B cell (primary cell): ENCODE measurements at places on chromosomes 6 and 20. TPM values are rescaled to one million over a fixed set of nuclear protein-coding genes. Genes with fewer than 3 reads are reported as not detected.

- peak overlapping the region; percentile 4 for H3K27ac ChIP-seq
- H3K27me3 ChIP-seq: no peaks in the 10 kb centered on the region
- DNase-seq: peak; percentile 62
- no peak overlapping the region for H3K4me3 ChIP-seq
These were observed 2.0 kb downstream of the TRAM2 start for GRCh38 chr6:52574709-52575501.

ALDH5A1 gene
- polyA plus RNA-seq: 5.4 and 5.7 TPM in 2 replicates

CDSN gene
- not detected in 2 replicates for polyA plus RNA-seq

DNA sequence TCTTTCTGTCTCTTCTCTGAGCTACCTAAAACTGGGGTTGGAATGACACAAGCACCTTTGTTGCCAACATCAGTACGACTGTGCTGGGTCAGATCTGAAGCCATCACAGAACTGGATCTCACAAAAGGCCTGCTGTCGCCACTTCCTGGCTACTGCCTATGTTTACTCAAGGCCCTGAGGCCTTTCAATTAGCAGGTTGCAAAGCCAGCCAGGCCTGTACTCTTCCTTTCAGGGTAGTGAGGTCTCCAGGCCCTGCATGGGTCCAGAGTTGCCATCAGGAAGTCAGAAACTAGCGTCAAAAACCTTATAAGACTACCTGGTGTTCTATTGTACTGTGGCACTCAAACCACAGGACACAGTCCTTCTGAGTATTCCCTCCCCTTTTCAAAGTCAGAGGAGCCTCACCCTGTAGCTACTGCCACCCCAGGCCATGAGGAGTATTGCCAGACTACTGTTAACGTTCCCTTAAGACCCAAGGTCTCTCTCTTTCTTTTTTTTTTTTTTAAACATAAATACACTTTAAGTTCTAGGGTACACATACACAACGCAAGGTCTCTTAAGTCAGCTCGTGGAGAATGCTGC lies 937.4 kb upstream of the GJE1 start:
- DNase-seq: no peak
- no peak overlapping the region for H3K4me3 ChIP-seq
- H3K27ac ChIP-seq: no peak overlapping the region
- H3K27me3 ChIP-seq: no peaks in the 10 kb centered on the region
- no peaks in the 10 kb centered on the region for H3K36me3 ChIP-seq
- no peaks in the 10 kb centered on the region for H3K4me1 ChIP-seq

DNA sequence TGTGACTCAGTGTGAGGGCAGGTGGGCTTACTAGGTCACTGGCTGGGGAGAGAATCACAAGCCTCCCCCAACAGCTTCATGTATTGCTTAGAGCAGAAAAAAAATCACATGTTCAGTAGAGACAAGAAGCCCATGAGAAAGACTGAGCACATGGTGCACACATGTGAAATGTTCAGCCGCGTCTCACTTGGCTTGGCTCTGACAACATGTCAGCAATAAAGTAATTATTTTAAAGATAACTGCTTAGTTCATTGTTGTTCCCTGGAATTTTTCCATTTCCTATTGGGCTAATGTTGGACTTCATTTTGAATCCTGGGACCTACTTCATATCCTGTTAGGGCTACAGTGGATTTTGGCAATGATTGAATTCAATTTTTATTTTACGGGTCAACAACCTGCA lies 222.6 kb downstream of the C6orf118 start:
- no peaks in the 10 kb centered on the region for H3K4me1 ChIP-seq
- no peak for DNase-seq
- H3K36me3 ChIP-seq: no peaks in the 10 kb centered on the region
- H3K4me3 ChIP-seq: no peak overlapping the region
- H3K27me3 ChIP-seq: no peaks in the 10 kb centered on the region
- H3K27ac ChIP-seq: no peak overlapping the region

FABP7 gene
- polyA plus RNA-seq: not detected in 2 replicates

ADGB gene
- polyA plus RNA-seq: not detected in 2 replicates

GRCh38 chr6:165184192-165184979 lies 125.0 kb downstream of the C6orf118 start:
- no peak overlapping the region for H3K27ac ChIP-seq
- H3K4me3 ChIP-seq: no peak overlapping the region
- H3K36me3 ChIP-seq: no peaks in the 10 kb centered on the region
- no peak for DNase-seq

DNA sequence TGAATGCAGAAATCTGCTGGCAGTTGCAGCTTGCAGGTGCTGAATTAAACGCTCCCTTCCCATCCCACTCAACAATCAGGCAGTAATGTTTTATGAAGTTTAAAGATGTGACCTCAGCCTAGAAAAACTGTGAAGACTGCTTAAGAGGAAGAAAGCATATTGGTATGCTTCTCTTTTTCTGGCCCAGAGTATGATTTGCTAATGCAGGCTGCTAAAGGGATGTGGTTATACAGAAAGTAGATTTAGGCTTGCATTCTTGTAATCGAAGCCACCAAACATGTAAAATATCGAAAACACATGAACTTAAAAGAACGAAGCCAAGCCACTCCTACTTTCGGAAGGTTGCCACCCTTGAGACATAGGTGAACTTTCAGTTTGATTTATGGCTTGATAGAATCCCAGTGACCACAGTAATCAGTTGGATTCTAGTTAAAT lies 40.7 kb downstream of the MAP3K5 start:
- H3K4me1 ChIP-seq: peaks cover 42% of the 10 kb centered on the region
- peak; percentile 75 for DNase-seq
- no peaks in the 10 kb centered on the region for H3K36me3 ChIP-seq
- H3K27me3 ChIP-seq: no peaks in the 10 kb centered on the region
- peak overlapping the region; percentile 79 for H3K27ac ChIP-seq
- H3K4me3 ChIP-seq: no peak overlapping the region

PTCRA gene
- not detected in 2 replicates for polyA plus RNA-seq

GRCh38 chr6:151544453-151544852 lies 50.6 kb downstream of the CCDC170 start:
- no peaks in the 10 kb centered on the region for H3K4me1 ChIP-seq
- DNase-seq: no peak
- H3K27ac ChIP-seq: no peak overlapping the region
- H3K4me3 ChIP-seq: no peak overlapping the region
- no peaks in the 10 kb centered on the region for H3K36me3 ChIP-seq
- no peaks in the 10 kb centered on the region for H3K27me3 ChIP-seq

EPPIN gene
- not detected in 2 replicates for polyA plus RNA-seq

DDO gene
- not detected in 2 replicates for polyA plus RNA-seq

DNA sequence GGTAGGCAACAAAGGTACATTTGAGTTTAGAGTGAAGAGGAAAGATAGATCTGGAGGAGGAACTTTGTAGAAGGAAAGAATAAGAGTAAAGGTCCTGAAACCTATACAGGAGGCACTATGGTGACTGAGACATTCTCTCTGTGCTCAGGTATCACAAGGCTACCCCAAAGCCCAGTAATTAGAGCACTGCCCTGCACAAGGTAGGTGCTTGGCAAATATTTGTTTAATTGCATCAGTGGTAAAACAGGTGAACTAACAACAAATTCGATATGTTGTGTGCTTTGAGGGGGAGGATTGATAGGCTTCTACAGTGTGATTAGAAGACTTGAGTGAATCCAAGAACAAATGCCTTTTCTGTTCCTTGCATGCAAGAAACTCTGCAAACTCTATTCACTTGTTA lies 6.8 kb upstream of the TSHZ2 start:
- no peaks in the 10 kb centered on the region for H3K4me1 ChIP-seq
- H3K4me3 ChIP-seq: no peak overlapping the region
- peaks cover 4% of the 10 kb centered on the region for H3K27me3 ChIP-seq
- no peaks in the 10 kb centered on the region for H3K36me3 ChIP-seq
- no peak overlapping the region for H3K27ac ChIP-seq

- no peaks in the 10 kb centered on the region for H3K27me3 ChIP-seq
- peaks cover 8% of the 10 kb centered on the region for H3K36me3 ChIP-seq
- no peak for DNase-seq
- no peak overlapping the region for H3K4me3 ChIP-seq
These were observed 29.3 kb downstream of the RPRD1B start for GRCh38 chr20:38062890-38063289.

- H3K36me3 ChIP-seq: no peaks in the 10 kb centered on the region
- no peak overlapping the region for H3K27ac ChIP-seq
- no peak for DNase-seq
These were observed 510.8 kb upstream of the POU3F2 start for GRCh38 chr6:98323605-98324004.

DNA sequence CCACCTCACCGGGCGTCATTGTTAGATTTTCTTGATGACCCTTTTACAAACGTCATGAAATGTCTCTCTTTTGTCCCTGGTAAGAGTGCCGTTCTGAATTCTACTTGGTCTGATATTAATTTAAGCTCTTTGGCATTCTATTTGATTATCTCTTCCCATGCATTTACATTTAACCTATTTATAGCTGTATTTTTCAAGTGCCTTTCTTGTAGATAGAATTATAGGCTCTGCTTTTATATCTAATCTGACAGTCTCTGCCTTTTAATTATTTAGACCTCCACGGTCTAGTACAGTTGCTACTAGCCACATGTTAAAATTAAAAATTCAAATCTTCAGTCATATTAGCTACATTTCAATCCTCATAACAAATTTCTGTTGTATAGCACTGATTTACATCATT lies 12.6 kb downstream of the RAB22A start:
- H3K27ac ChIP-seq: no peak overlapping the region
- H3K36me3 ChIP-seq: no peaks in the 10 kb centered on the region
- no peaks in the 10 kb centered on the region for H3K27me3 ChIP-seq
- no peak for DNase-seq

DNA sequence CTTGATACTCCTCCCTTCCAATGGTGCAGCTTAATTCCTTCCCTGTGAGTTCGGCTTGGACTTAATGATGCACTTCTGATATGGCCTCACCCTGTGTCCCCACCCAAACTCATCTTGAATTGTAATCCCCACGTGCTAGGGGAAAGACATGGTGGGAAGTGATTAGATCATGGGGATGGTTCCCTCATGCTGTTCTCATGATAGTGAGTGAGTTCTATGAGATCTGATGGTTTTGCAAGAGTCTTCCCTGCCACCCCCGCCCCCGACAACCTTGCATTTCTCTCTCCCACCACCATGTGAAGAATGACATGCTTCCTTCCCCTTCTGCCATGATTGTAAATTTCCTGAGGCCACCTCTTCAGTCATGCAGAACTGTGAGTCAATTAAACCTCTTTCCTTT lies 50.3 kb upstream of the HLA-G start:
- no peak for DNase-seq
- no peaks in the 10 kb centered on the region for H3K36me3 ChIP-seq
- H3K4me1 ChIP-seq: no peaks in the 10 kb centered on the region

PGC gene
- polyA plus RNA-seq: not detected in 2 replicates

CST3 gene
- polyA plus RNA-seq: 16.9 and 19.7 TPM in 2 replicates

CD93 gene
- polyA plus RNA-seq: 0.51 and 0.81 TPM in 2 replicates

MAPK13 gene
- 31.5 and 34.8 TPM in 2 replicates for polyA plus RNA-seq

WFDC5 gene
- not detected in 2 replicates for polyA plus RNA-seq

PDE10A gene
- polyA plus RNA-seq: not detected in 2 replicates

- peaks cover 49% of the 10 kb centered on the region for H3K4me1 ChIP-seq
- no peak overlapping the region for H3K4me3 ChIP-seq
- no peaks in the 10 kb centered on the region for H3K36me3 ChIP-seq
- DNase-seq: peak; percentile 77
- no peaks in the 10 kb centered on the region for H3K27me3 ChIP-seq
These were observed 233.1 kb upstream of the ZNF217 start for GRCh38 chr20:53826597-53827291.

DNA sequence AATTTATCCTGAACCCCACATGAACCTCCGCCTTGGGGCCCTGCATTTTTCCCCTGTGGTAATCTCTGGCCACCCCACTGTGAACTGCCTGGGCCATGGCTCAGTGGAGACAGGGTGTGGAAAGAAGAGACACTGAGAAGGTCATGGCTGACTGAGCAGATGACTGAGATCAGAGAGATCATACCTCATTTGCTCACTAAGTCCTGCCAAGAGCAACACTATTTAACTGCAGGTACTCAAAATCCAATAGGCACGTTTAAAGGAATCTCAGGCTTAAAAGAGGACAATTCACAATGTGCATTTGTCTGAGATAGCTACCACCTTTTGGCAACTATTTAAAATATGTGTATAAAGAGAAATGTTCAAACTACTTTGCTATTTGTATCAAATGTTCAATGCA lies 305.0 kb downstream of the GMDS start:
- no peak overlapping the region for H3K27ac ChIP-seq
- DNase-seq: peak; percentile 6
- no peaks in the 10 kb centered on the region for H3K27me3 ChIP-seq
- H3K36me3 ChIP-seq: no peaks in the 10 kb centered on the region

DNA sequence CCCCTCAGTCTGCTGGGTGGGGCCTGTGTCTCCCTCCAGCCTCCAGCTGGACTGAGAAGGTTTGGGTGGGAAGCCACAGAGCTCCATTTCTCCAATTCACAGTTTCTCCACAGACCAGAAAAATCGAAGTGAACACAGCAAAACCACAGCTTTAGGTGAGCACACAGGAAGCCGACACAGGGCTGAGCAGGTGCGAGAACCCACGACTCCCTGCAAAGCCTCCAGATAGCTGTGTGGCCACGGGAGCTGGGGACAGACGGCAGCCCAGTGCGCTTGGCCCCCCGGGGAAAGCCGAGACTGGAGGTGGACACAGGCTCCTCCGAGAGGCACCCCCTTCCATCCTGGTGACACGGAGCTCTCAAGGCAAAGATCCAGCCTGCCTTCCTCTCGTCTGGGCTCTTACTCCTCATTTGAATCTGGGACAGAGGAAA lies 29.0 kb upstream of the MPC1 start:
- no peak overlapping the region for H3K4me3 ChIP-seq
- no peaks in the 10 kb centered on the region for H3K4me1 ChIP-seq
- no peak overlapping the region for H3K27ac ChIP-seq
- H3K36me3 ChIP-seq: no peaks in the 10 kb centered on the region
- no peaks in the 10 kb centered on the region for H3K27me3 ChIP-seq
- DNase-seq: no peak

GRCh38 chr6:87421576-87421975 lies 13.8 kb downstream of the CFAP206 start:
- no peak for DNase-seq
- H3K27ac ChIP-seq: no peak overlapping the region
- no peaks in the 10 kb centered on the region for H3K36me3 ChIP-seq
- H3K4me3 ChIP-seq: no peak overlapping the region
- no peaks in the 10 kb centered on the region for H3K27me3 ChIP-seq

E2F1 gene
- polyA plus RNA-seq: 2.4 and 3.6 TPM in 2 replicates

GRCh38 chr6:77371748-77372147 lies 91.5 kb downstream of the HTR1B start:
- no peaks in the 10 kb centered on the region for H3K27me3 ChIP-seq
- DNase-seq: no peak
- no peak overlapping the region for H3K4me3 ChIP-seq
- no peak overlapping the region for H3K27ac ChIP-seq

DNA sequence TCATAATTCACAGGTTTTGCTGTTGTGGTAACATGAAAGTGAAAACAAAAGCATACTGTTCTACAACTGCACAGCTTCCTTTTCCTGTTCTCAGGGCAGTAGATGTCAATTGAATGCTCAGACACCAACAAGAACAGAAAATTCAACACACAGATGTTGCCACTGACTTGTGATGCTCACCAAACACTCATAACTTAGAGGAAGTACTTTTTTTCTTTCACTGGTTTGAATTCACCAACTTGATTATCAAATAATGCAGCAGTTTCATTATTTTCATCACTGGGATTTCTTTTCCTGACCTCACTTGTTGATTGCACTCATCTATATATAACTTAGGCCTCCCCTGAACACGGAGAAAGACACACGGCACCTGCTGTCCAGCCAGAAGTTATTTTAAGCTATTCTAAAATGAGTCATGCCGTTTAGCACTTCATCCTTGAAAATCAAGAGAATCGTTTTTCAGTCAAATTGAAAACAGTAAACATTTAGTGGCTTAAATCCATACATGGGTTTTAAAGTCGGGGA lies 949 bp downstream of the TXLNB start:
- H3K4me1 ChIP-seq: peaks cover 44% of the 10 kb centered on the region
- peak; percentile 89 for DNase-seq
- no peaks in the 10 kb centered on the region for H3K36me3 ChIP-seq
- H3K4me3 ChIP-seq: peak overlapping the region; percentile 66

KCNB1 gene
- not detected in 2 replicates for polyA plus RNA-seq
